ENCODE measurements at places on chromosomes 7 and 10. TPM values are rescaled to one million over a fixed set of nuclear protein-coding genes. Genes with fewer than 3 reads are reported as not detected.

GRCh38 chr10:62796896-62797295, 7.6 kb upstream of the ADO start:
- DNase-seq = no peak

DNA sequence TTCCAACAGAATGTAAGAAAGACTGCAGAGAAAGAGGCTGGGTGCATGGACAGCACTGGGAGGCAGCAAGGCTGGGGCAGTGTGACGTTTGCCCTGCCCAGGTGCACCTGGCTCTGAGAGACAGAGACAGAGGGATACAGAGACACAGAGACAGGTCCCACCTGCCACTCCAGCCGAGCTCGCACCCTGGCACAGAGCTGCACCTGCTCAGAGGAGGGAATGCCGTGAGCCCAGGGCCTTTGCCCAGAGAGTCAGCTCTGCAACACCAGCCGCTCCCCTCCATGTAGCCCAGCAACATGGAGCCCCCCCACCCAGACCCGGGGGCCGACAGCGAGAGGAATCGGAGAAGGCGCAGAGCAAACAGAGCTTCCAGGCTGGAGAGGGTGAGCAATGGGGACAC, 35.3 kb upstream of the PROSER2 start:
- DNase-seq = no peak

DNA sequence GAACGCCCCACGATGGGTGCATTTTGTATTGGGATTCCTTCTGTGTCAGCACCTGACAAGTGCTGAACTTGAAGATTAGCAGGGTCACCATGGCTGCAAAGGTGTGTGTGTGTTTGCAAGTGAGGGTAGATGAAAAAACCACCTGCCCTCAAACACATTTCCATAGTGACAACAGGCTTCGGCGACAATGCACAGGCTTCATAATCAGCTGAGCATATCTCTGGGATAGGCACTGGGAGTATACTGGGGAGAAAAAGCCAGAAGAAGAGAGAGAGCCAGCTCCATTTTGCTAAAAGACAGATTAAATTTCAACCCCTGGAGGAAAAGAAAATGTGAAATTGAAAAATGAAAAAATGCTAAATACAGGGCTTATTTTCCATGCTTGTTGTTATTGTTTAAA, 656.1 kb downstream of the INHBA start:
- no peak for DNase-seq

DNA sequence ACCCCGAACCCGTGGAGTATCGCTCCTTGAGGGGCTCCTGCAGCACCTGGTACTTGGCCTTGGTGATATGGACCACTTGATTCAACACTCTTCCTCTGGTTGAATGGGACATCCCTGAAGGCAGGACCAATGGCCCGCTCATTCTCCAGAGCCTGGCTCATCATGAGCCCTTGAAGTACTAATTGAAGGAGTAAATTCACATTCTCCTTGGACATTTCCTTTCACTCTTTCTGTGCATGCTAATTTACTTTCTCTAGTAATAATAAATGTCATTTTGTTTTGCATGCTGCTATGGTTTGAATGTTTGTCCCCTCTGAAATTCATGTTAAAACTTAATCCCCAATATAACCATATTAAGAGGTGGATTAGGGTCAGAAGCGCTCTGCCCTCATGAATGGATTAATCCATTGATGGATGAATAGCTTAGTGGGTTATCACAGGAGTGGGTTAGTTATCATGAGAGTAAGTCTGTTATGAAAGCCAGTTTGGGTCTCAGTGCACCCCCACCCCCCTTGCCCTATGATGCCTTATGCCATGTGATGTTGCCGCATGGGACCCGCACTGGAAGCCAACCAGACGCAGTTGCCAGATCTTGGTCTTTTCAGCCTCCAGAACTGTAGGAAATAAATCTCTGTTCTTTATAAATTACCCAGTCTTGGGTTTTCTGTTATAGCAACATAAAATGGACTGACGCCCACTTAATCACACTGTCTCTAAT, 23.8 kb downstream of the FGFBP3 start:
- DNase-seq = no peak

PTF1A gene
- not detected for polyA plus RNA-seq
